ENCODE measurements at places on chromosomes 5 and 9.

- DNase-seq, result no peak
Measured at GRCh38 chr9:84003246-84003645, 22.6 kb downstream of the RMI1 start.

DNA sequence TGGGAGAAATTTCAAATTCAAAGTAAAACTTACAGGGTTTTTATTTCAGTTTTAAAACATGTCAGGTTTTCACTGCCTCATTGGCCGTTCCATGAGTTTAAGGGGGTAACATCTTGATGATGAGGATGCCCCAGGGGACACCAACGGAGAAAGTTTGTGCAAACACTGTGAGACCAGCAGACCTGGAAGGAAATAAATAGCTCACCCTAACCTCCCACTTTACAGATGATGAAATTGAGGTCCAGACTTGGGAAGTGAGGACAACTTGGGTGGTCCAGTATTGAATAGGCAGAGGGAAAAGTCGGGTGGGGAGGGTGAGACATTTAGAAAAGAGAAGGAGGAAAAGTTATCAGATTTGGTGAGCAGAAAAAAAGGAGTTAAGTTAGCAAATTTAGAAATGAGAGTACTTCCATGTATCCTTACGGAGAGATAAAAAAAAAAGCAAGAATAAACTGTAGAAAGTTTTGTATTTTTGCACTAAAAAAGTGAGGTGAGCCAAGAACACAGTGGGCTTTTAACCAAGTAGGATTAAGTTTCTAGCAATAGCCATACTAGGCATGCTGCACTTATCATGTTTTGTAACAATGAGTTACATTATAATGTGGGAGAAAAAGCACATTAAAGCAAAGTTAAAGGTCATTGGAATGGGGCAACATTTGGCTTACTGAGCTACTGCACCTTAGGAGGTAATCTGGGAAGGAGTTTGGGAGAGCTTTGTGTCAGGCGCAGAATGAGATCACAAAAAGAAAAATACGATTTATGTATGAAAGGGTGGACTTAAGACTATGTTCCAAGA is 125.1 kb downstream of the GAS1 start:
- DNase-seq, result no peak

DNA sequence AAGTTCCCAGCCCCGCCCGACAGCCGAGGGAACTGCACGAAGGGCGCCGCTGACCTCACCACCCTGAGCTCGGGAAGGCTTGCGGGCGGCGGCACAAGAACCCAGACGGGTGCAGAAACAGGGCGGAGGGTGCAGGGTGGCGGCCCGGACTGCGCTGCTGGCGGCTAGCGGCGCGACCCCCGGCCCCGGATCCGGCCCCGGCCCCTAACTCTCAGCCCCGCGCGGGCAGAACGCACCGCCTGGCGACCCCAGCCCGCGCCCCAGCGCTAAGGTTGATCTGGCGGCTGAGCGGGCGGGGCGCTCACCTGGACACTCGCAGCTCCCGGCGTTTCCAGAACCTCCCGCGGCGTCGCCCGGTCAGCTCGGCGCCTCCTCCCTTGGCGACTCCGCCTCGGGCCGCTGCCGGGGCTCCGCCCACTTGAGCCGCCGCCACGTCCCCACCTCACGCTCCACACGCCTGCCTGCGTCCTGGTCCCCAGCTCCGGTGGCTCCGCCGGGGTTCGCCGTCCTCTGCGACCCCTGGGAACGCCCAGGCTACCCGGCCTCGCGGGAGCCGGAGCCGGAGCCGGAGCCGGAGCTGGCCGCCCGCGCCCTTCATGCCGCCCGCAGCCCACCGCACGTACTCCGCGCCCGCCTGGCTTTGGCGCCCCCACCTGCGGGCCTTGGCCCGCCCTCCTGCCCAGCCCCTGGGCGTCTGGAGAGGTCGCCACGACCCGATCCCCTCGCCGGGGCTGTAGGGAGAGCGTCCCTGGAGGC is at the start of gene P4HA2:
Gene P4HA2, minus strand, starts transcription at position 369 of the 756 bp plus-strand sequence. CDS start 9,227 bp downstream, outside the sequence.
- DNase-seq, result no peak

- DNase-seq, result no peak
Measured at GRCh38 chr9:88005240-88005639, 30.9 kb upstream of the CDK20 start.

- DNase-seq, result no peak
Measured at GRCh38 chr5:126562823-126563222, 32.2 kb downstream of the ALDH7A1 start.

DNA sequence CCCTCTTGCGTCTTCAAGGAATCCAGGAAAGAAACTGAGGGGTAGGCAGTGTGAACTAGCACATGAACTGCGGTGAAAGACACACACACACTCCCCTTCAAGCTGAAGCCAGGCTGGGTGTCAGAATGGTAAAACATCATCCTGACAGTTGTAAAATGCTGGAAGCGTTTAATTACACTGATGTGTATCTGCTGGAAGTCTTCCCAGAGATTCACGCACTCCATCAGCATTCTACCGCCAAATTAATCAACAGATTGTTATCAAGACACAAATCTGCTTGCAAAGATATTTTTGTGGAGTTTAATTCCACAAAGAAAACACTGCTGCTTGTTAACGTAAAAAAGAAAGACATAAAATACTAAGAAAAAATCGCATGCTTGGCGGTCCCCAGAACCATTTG is 241.0 kb upstream of the NFIL3 start:
- DNase-seq, result no peak

- DNase-seq, result no peak
Measured at GRCh38 chr5:144202726-144203125, 32.1 kb downstream of the KCTD16 start.

DNA sequence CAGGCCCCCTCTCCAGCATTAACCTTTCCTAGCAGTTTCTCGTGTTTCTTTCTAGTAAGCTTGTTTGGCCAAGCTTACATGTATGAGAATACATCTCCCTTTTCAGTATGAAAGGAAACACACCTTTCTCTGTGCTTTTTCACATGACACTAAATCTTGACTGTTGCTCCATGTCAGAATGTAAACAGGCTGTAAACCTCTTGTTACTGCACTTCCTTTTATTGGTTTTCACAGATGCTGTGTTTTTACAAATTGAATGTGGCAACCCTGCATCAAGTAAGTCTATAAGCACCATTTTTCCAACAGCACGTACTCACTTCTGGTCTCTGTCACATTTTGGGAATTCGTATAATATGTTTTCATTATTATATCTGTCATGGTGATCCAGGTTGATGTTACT is 2.2 kb upstream of the CANX start:
- DNase-seq, result no peak

DNA sequence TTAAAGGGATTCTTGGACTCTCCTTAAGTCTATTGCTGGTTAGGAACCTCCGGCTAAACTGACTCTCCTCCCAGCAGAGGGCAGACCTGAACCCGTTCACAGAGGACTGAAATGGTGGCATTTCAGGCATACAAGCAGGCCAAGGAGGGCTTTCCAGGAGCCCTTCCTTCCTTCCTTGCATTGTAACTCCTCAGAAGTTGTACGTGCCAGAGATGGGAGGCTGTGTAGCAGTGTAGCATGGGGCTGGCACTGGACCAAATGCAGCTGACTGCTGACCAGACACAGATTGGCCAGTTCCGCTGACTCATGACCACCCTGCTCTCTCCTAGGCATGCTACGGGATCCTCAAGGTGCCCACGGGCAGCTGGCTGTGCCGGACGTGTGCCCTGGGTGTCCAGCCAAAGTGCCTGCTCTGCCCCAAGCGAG is 36.4 kb downstream of the JADE2 start:
- no peak for DNase-seq

DNA sequence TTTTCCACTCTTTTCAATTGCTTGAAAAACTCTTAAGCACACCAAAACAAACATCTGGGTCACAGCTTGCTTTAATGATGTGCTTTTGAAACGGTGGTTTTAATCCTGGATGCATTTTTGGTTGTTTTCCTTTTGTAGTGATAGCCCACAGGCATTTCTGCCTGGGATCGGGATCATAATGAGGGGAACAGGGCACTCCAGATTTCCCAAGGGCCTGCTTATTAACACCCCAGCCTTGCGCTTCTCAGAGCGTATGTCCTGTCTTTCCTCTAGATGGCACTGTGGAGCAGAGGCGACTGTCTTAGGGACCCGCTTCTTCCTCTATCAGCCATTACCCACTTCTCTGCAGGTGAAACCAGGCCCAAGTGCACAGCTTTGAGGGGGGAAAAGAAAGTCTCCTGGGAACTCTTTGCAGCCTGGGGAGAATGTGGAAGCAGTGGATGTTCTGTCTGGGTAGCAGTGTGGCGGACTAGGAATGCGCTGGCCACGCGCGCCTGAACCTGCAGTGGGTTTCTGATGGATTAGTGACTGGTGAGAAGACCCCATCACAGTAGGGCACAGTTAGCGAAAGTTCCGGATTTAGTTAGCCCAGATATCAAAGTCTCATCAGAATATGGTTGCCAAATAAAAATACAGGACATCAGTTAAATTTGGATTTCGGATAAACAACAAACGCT is 190.1 kb downstream of the GNA14 start:
- no peak for DNase-seq

DNA sequence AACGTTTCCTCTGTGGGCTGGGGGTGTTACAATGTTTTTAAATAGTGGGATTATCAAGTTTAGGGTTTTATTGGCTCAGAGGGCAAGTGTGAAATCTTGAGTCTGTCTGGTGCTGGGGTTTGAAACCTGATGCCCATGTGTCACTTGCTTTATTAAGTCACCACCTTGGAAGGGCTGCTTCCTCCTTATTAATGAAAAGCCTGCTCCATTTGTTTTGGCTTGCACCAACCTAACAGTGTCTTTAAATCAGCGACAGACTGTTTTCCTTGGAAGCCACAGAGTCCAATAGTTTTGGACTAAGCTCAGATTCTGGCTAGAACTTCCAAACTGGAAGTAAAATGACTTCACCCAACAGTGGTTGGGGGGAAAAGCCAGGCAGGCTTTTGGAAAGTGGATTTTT is 10.7 kb upstream of the PALM2AKAP2 start:
- DNase-seq, result no peak

DNA sequence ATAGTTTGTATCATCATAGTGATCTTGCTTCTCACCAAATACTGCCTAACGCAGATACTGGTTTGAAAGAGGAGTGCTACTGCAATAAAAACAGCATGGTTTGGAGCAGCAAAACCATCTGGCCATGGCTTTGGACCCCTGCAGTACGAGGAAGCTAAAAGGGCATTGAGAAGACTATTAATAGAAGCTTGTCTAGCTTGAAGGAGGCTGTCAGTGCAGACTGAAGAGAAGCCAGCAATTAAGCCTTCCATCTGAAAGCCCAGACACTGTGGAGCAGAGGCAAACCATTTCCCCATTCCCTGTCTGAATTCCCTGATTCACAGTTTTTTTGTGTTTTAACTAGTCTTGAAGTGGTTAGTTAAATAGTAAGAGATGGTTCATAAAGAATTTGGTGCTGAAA is 281.6 kb downstream of the PTPRD start:
- DNase-seq, result no peak

DNA sequence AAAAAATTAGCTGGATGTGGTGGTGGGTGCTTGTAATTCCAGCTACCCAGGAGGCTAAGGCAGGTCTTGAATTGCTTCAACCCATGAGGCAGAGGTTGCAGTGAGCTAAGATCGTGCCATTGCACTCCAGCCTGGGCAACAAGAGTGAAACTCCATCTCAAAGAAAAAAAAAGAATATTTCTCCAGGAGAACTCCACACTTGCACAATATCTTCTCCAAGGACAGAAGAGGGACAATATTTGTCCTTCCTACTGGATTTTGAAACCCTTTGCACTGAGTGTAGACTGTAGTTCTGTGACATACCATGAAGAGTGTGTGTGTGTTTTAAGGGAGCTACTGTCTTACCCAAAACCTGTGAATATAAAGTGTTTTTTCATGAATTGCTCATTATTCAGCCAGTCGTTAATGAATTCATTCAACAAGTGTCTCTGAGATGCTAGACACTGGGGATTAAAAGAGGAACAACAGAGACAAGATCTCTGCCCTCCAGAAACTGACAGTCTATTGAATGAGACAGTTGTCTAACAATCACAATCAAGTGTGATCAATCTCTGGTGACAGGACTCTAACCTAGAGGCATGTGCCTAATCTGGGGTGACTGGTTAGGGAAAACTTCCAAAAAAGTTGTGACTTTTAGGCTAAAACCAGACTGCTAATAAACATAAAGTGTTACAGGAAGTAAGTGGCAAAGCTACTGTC is 9.8 kb upstream of the UBE2D2 start:
- no peak for DNase-seq

- no peak for DNase-seq
Measured at GRCh38 chr5:164000819-164001218, 495.4 kb downstream of the MAT2B start.

DNA sequence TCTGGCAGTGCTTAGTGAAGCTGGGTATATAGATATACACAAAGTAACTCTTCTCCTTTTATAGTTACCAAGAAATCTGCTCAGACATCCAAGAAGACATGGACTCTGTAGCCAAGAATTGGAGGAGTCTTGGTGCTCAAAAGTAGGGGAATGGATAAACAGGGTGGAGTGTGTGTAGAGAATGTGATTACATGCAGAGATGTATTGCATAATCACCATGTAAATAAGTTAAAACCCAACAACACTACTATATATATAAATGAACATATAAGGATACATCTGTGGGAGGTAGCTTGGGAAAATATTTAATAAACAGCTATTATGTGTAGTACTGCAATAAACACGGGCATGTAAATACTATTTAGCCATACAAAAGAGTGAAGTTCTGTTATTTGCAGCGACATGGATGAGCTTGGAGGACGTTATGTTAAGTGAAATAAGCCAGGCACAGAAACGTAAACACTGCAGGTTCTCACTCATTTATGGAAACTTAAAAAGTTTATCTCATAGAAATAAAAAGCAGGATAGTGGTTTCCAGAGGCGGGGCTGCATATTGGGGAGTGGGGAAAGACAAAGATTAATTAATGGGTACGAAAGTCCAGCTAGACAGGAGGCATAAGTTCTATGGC is 207.5 kb downstream of the TENT4A start:
- DNase-seq, result no peak

- DNase-seq, result no peak
Measured at GRCh38 chr5:175765858-175766257, 105.5 kb upstream of the CPLX2 start.

- DNase-seq, result no peak
Measured at GRCh38 chr9:104090578-104090977, 3.5 kb upstream of the SMC2 start.

GRCh38 chr9:84586662-84587061 is 82.9 kb upstream of the NTRK2 start:
- DNase-seq, result no peak

DNA sequence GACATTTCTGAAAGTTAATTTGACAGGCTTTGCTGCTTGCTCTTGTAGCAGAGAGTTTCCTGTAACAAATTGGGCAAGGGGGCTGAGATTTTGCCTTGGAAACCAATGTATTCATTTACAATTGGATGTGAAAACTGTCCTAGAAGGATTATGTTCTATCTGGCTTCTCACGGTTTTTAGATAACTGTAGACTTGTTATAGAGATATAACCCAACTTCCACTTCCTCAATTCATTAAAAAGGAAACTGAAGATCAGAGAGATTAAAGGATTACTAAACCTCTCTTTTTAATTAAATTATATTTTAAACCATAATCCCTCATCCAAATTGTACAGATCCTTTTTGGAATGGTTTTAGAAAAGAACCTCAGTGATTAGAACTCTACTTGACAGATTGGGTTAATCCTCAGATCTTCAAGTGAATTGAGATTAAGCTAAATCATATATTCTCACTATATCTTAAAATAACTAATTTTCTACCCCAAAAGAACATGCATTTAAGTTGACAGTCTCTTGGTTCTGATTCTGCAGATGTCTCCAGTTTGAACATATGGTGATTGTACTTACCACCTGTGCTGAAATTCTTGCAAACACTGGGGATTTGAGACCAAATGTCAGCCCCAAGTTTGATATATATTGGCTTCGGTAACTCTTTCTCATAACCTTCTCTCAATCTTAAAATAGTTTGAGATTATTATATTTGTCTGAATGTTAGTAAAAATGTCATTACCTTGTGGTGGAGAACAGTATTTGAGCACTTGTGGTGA is 130.1 kb upstream of the C9orf72 start:
- no peak for DNase-seq

- DNase-seq, result no peak
Measured at GRCh38 chr9:133352635-133353340, 3.5 kb downstream of the SURF1 start.
